ENCODE measurements at places on chromosomes 11 and 22. TPM values are rescaled to one million over a fixed set of nuclear protein-coding genes. Genes with fewer than 3 reads are reported as not detected.
A peak's percentile ranks its signal among the peaks of the same experiment; 100 is the strongest.

BATF2 gene
- total RNA-seq = 2.0 TPM

LIF gene
- total RNA-seq = 3.3 TPM

DNA sequence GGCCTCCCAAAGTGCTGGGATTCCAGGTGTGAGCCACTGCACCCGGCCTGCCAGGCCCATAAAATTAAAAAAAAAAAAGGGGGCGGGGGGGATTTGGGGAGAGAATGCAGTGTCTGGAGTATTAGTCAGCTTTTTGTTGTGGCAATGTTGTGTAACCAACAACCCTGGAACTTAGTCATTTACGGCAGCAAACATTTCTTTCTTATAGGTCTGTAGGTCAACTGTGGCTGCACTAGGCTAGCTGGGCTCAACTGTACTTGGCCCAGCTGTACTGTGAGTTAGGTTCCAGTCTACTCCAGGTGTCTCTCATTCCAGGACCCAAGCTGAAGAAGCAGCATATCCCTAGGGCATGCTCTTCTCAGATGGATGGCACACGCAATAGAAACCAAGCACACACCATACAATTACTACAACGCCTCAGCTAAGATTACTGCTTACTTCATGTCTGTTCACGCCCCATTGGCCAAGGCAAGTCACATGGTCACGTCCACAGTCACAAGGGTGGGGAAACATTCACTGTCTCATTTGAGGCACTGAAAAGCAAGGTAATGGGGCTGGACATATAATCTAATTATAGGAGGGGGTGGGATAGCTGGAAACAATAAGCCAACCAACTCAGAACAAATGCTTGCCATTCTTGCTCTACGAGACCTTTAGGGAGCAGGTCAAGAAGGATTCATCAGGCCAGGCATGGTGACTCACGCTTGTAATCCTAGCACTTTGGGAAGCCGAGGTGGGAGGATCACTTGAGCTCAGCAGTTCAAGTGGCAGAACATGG, 10.4 kb upstream of the SPINDOC start:
- H3K27ac ChIP-seq = no peak overlapping the region
- DNase-seq = no peak
- no peak overlapping the region for H3K4me3 ChIP-seq
- H3K4me1 ChIP-seq = no peaks in the 10 kb centered on the region
- no peaks in the 10 kb centered on the region for H3K36me3 ChIP-seq

OR51E2 gene
- not detected for total RNA-seq

DNA sequence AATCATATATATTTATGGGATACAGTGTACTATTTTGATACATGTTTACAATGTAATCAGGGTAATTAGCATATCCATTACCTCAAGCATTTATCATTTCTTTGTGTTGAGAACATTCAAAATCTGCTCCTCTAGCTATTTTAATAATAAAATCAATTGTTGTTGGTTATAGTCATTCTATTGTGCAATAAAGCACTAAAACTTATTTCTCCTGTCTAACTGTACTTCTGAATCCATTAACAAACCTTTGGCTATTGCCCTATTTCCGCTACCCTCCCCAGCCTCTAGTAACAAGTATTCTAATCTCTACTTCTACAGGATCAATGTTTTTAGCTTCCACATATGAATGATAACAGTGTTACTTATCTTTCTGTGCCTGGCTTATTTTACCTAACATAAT, 15.3 kb upstream of the USP2 start:
- DNase-seq = no peak
- H3K4me1 ChIP-seq = no peaks in the 10 kb centered on the region
- no peak overlapping the region for H3K27ac ChIP-seq
- no peaks in the 10 kb centered on the region for H3K36me3 ChIP-seq
- no peak overlapping the region for H3K4me3 ChIP-seq

RTN4R gene
- total RNA-seq = 21.8 TPM

- H3K36me3 ChIP-seq = no peaks in the 10 kb centered on the region
- H3K27ac ChIP-seq = no peak overlapping the region
- DNase-seq = no peak
- H3K4me1 ChIP-seq = no peaks in the 10 kb centered on the region
- no peak overlapping the region for H3K4me3 ChIP-seq
Measured at GRCh38 chr22:19844377-19845053, 10.2 kb downstream of the GNB1L start.

- H3K27ac ChIP-seq = no peak overlapping the region
- no peaks in the 10 kb centered on the region for H3K36me3 ChIP-seq
- no peak for DNase-seq
- no peak overlapping the region for H3K4me3 ChIP-seq
- H3K4me1 ChIP-seq = no peaks in the 10 kb centered on the region
- peaks cover 26% of the 10 kb centered on the region for H3K27me3 ChIP-seq
Measured at GRCh38 chr11:122141725-122142124, 25.7 kb upstream of the BLID start.

RAB38 gene
- 16.0 TPM for total RNA-seq

RBM14 gene
- 142 TPM for total RNA-seq

GRAP2 gene
- total RNA-seq = not detected

DNA sequence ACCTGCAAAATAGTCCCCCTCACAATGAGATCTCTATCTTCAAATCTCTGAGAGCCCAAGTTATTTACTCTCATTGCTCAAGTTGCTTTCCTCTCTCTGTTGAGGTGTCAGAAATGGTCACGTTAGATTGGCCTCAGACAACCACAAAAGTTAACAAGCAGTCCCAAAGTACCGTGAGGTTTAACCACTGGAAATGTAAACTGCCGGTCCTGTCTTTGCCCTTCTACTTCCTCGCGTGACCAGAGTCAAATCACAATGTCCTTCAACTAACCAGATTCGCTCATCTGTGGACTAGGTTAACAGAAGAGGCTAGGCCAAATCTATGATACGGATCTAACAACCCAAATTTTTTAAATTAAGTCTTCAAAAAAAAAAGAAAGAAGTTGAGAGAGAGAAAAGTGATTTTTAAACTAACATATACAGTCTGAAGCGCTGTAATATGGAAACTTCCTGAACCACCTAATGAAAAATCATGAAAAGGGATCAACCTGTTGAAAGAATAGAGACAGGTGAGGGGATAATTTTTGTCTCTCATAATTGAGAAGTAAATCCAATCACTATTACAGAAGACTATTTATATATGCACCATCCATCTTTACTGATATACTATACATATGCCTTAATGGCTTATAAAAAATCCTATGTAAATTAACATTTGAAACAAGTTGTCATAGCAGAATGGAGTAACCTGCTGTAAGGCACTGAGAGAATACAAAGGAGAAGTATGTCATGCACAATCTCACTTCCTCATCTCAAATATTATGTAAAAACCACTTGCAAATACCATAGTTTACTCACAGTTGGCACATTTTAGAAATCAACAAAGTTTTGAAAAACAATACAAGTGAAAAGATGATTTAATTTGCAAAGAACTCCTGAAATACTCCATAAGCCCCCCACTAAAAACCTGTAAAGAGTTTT, 3.3 kb upstream of the JAML start:
- H3K4me1 ChIP-seq = no peaks in the 10 kb centered on the region
- no peaks in the 10 kb centered on the region for H3K36me3 ChIP-seq
- H3K4me3 ChIP-seq = no peak overlapping the region

CELSR1 gene
- 12.2 TPM for total RNA-seq

DNA sequence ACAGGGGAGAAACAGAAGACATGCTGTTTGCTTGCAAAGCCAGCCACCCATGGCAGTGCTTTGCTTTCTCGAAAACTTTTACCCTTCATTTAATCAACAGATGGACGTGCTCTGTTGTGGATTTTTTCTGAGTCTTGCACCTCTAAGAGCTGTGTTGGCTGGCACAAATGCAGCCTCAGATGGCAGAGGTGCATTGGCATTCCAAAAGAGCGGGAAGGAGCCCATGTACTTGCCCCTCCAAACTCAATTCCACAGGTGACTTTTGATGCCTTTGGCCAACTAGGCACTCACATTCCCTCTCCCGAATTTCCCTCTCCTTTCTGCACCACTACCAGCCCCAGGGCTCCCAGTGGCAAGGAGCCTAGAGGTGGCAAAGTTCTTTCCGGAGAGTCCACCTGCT, 1.2 kb downstream of the KIRREL3 start:
- no peak overlapping the region for H3K27ac ChIP-seq
- no peak overlapping the region for H3K4me3 ChIP-seq
- H3K27me3 ChIP-seq = peaks cover 62% of the 10 kb centered on the region
- H3K4me1 ChIP-seq = peaks cover 10% of the 10 kb centered on the region
- DNase-seq = no peak
- no peaks in the 10 kb centered on the region for H3K36me3 ChIP-seq

GRCh38 chr11:119861160-119861559, 132.2 kb upstream of the NECTIN1 start:
- H3K36me3 ChIP-seq = no peaks in the 10 kb centered on the region
- no peak overlapping the region for H3K4me3 ChIP-seq
- no peak overlapping the region for H3K27ac ChIP-seq
- DNase-seq = no peak

- H3K4me3 ChIP-seq = no peak overlapping the region
- no peak overlapping the region for H3K27ac ChIP-seq
Measured at GRCh38 chr11:22703591-22703990, 37.2 kb downstream of the GAS2 start.

DNA sequence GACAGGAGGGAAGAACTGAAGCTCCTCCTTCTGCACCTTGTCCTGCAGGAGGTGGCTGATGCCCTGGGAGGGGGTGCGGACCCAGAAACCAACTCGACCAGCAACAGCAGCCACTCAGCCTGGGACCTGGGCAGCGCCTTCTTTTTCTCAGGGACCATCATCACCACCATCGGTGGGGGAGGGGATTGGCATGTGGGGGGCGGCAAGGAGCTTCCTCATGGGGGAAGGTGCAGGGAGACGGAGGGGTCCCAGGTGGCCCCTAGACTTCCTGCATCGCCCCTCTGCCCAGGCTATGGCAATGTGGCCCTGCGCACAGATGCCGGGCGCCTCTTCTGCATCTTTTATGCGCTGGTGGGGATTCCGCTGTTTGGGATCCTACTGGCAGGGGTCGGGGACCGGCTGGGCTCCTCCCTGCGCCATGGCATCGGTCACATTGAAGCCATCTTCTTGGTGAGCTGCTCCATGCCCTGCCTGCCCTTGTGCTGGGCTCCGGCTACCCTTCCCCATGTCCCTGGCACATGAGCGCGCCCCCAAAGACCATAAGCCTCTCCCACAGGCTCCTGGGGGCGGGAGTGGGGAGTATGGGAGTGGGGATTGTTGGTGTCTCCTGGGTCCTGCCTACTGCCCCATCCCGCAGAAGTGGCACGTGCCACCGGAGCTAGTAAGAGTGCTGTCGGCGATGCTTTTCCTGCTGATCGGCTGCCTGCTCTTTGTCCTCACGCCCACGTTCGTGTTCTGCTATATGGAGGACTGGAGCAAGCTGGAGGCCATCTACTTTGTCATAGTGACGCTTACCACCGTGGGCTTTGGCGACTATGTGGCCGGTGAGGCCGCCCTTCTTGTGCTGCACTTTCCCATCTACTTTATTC, 3.1 kb upstream of the CATSPERZ start:
- no peak for DNase-seq
- no peak overlapping the region for H3K27ac ChIP-seq
- peaks cover 99% of the 10 kb centered on the region for H3K27me3 ChIP-seq
- H3K4me1 ChIP-seq = no peaks in the 10 kb centered on the region
- peak overlapping the region; percentile 47 for H3K4me3 ChIP-seq

OR5M11 gene
- total RNA-seq = not detected

GRCh38 chr11:128741916-128742315, 48.0 kb downstream of the FLI1 start:
- H3K27ac ChIP-seq = no peak overlapping the region
- H3K4me3 ChIP-seq = no peak overlapping the region
- H3K27me3 ChIP-seq = no peaks in the 10 kb centered on the region
- H3K4me1 ChIP-seq = peaks cover 4% of the 10 kb centered on the region

EIF3F gene
- total RNA-seq = 385 TPM

OR51T1 gene
- not detected for total RNA-seq

DNA sequence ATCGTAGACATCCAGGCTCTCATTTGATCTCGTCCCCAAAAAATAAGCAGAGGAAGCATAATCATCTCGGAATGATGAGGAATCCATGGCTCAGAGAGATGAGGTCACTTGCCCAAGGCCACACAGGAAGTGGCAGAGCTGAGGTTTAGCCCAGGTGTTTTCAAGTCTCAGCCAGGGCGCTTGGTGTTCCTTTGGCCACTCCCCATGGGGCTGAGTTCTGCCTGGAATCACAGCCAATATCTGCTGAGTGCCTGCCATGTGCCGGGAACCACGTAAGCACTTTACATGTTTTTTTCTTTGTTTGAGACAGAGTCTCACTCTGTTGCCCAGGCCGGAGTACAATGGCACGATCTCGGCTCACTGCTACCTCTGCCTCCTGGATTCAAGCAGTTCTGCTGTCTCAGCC, 29.5 kb upstream of the MYH9 start:
- no peak overlapping the region for H3K27ac ChIP-seq
- H3K4me3 ChIP-seq = no peak overlapping the region
- H3K27me3 ChIP-seq = no peaks in the 10 kb centered on the region
- no peak for DNase-seq
- H3K36me3 ChIP-seq = no peaks in the 10 kb centered on the region

Data from H1 (cell line).